Chondrocyte (in vitro differentiated cells): ENCODE measurements at places on chromosomes 16 and 17. TPM values are rescaled to one million over a fixed set of nuclear protein-coding genes. Genes with fewer than 3 reads are reported as not detected.

SCIMP gene
- total RNA-seq: not detected in 3 replicates

CBLN1 gene
- total RNA-seq: not detected in 3 replicates

NPIPA1 gene
- total RNA-seq: 119 to 145 TPM (median 143 TPM) in 3 replicates

CIITA gene
- total RNA-seq: not detected in 3 replicates

ITGA2B gene
- 1.7 to 2.2 TPM (median 2.0 TPM) in 3 replicates for total RNA-seq

DDX52 gene
- 43.4 to 44.7 TPM (median 43.9 TPM) in 3 replicates for total RNA-seq

SLC22A31 gene
- 0.40 to 0.94 TPM in 2 of 3 replicates, not detected in the other for total RNA-seq

GRIN2A gene
- total RNA-seq: not detected in 3 replicates

NIP7 gene
- 17.2 to 28.8 TPM (median 18.6 TPM) in 3 replicates for total RNA-seq

CSH2 gene
- 6.9 TPM in 1 of 3 replicates, not detected in the others for total RNA-seq

DLX4 gene
- total RNA-seq: 0.12 TPM in 1 of 3 replicates, not detected in the others

PYDC1 gene
- not detected in 3 replicates for total RNA-seq

TOX3 gene
- total RNA-seq: not detected in 3 replicates

PRSS8 gene
- not detected in 3 replicates for total RNA-seq

HOXB5 gene
- total RNA-seq: not detected in 3 replicates

DBNDD1 gene
- 2.8 to 3.7 TPM (median 3.0 TPM) in 3 replicates for total RNA-seq

KREMEN2 gene
- total RNA-seq: not detected in 3 replicates

TMC7 gene
- total RNA-seq: 1.2 to 1.8 TPM (median 1.6 TPM) in 3 replicates

DHRS7C gene
- 0.62 to 1.8 TPM in 2 of 3 replicates, not detected in the other for total RNA-seq

KRTAP4-12 gene
- not detected in 3 replicates for total RNA-seq

PDK2 gene
- 28.9 to 38.0 TPM (median 31.1 TPM) in 3 replicates for total RNA-seq

COPZ2 gene
- total RNA-seq: 157 to 228 TPM (median 219 TPM) in 3 replicates

TBC1D24 gene
- total RNA-seq: 17.9 to 19.6 TPM (median 18.7 TPM) in 3 replicates

WNT9B gene
- not detected in 3 replicates for total RNA-seq

OR3A2 gene
- not detected in 3 replicates for total RNA-seq

MSLN gene
- 0.41 TPM in 1 of 3 replicates, not detected in the others for total RNA-seq

PPP1R1B gene
- total RNA-seq: 0.12 to 0.75 TPM in 2 of 3 replicates, not detected in the other

CSH1 gene
- total RNA-seq: 14.0 TPM in 1 of 3 replicates, not detected in the others

SCARF1 gene
- total RNA-seq: 0.42 to 0.64 TPM (median 0.51 TPM) in 3 replicates

CNTNAP4 gene
- total RNA-seq: not detected in 3 replicates
